ENCODE measurements at places on chromosomes 7 and 10.

DNA sequence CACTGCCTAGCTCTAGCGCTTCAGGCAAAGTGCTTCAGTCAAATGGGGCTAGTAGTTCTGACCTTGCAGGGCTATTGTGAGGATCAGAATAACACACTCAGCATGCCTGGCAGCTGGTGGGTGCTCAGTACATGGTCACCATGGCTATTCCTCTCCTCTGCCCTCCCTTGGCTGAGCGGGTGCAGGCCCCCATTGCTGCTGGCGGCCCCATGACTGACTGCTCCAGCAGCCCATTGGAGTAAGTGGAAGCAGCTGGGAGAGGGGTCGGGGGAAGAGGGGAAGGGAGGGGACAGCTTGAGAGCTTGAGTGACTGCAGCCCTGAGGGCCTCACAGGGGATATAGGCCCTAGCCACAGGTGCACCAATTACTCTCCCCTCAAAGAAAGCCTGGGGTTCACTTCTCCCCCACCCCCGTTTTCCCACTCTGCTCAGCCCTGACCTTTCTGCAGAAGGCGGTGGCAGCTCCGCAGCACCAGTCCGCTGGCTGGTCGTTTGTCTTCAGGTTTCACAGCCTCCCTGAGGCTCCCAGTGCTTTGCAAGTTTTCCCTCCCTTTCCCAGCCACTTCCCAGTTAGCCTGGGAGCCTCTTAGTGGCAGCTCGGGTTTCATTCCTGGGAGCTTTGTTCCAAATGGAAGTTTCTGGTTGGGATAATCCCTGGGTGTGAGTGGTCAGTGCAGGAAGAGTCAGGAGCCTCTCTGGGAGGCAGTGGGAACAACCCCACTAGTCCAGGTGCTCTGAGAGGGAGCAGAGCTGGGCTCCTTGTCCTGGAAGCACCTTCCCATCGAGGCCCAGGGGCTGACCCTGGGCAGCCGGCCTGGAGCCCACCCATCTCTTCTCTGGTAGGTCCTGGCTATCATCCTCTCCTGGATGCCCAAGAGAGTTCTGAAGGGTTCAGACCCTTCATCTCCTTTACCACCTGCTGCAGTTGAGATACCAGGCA, 16.3 kb downstream of the FGF8 start:
- no peak for DNase-seq

GRCh38 chr7:150375662-150376521, 3.2 kb upstream of the ZNF775 start:
- no peak for DNase-seq

DNA sequence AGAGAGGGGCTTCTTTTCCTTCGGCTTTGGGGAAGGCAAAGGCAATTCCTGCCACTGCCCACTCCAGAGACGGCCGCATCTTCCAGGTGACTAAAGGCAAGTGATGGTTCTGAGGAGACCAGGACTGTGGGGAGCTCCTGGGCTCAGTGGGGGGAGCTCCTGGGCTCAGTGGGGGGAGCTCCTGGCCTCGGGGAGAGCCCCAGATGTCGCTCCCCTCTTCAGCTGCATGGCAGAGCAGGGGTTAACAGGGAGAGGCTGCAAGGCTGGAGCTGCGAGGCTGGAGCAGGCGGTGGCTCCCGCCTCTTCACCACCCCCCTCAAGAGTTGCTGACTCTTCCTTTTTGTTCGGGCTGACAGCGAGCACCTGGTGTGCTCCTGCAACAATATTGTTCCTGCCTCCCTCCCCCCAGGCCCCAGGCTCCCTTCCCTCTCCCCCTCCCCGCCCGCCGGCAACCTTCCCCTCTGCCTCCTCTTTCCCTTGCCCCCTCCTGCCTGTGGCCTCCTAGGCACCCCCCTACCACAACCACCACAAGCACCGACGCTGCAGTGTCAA, 56.3 kb upstream of the LBX1 start:
- no peak for DNase-seq

GRCh38 chr7:114243646-114244045, 171.0 kb upstream of the FOXP2 start:
- no peak for DNase-seq

- no peak for DNase-seq
Observed at GRCh38 chr7:51082096-51082840, 234.3 kb downstream of the COBL start.

DNA sequence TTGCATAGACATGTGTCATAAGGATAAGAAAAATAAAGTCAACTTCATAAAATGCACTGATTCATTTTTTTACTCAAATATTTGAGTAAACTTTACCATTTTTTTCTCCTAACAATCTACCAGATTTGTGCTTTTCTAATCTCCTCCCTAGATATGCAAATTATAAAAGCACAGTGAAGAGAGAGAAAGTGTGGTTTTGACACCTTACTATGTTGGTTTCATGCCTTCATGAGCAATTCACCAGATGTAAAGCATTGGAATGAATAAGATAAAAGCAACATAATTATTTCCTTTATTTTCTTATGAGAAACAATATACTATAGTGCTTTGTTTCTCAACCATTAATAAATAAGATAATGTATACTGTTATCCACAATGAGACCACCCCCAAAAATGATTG, 432.5 kb upstream of the PCDH15 start:
- DNase-seq: no peak

DNA sequence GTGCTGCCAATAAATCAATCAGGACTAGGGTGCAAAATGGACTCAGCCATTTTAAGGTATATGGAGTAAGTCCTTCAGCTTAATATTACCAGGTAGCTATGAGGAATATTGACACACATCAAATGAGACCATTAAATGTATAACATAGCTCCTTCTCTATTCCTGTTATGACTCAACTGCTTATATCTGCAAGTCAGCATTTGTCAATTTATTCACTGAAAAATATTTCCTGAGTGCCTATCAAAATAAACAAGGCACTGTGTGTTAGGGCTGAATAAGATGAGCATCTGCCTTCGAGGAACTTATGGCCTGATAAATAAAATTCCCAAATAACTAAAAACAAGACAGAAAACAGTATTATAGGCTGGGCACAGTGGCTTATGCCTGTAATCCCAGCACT, 113.8 kb downstream of the CDK6 start:
- peak; percentile 38 for DNase-seq

- DNase-seq: no peak
Observed at GRCh38 chr10:38007551-38007950, 2.9 kb upstream of the ZNF33A start.

DNA sequence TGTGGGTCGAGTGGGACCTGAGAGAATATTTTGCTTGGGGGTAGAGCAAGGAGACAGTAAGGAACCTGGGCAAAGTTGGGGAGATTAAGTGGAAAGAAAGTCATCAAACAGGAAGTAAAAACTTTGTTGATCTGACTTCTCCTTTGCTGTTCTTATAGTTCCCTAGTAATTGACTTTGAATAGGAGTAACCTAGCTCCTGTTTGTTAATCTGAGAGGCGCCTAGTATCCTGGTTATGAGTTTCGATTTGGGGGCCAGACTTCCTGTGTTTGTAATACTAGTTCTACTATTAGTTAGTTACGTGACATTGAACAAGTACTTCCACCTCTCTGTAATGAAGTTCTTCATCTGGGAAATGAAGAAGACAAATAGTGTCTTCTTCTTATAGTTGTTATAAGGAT, 99.1 kb downstream of the ZNF365 start:
- no peak for DNase-seq

DNA sequence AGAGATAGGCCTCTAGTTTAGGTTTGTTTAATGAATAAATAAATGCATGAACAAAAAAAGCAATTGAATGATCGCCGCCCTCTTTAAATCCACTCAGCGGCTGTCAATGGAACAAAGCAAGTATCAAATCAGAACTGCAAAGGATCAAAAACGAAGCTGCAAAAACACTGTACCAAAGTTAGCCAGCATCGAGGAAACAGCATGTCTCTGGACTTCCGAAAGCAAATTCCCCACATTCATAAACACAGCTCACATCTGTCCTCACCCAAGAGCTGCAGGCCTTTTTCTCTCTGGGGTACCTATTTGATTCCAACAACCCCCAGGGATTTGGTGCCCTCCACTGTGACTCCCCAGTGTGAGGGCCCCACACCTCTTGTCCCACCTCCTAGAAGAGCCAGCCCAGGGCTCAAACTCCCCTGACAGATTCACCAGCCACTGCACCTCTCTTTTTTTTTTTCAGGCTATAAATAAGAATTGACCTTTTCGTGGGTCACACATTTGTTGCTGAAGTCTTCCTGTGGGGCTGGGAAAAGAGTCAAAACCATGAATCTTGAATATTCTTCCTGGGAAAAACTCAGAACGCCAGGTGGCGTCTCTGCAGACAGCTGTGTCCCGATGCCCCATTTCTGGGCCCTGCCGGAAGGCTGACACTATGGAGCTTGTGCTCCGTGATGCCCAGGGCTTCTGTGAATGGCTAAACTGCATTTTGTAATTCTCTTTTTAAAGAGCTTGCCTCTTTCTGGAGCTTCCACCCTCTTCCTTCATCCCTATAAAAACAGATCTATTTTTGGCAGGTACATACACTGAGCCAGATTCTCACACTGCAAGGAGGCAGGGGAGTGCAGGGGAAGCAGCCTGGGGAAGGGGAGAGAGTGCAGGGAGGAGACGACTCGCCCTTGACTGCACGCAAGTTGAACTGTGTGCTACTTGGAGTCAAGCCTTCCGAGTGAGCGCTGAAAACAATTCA, 51.7 kb downstream of the HSPA12A start:
- DNase-seq: peak; percentile 12

GRCh38 chr10:82160307-82160706, 285.3 kb downstream of the NRG3 start:
- peak; percentile 16 for DNase-seq

Data from fibroblast of skin of back (primary cell).